ENCODE measurements at places on chromosomes 2 and 18.

- DNase-seq = no peak
Measured at GRCh38 chr18:24227977-24228666, 89.3 kb downstream of the CABYR start.

- no peak for DNase-seq
Measured at GRCh38 chr2:38106405-38107094, 30.6 kb upstream of the CYP1B1 start.

GRCh38 chr2:136909777-136910176 lies 144.4 kb downstream of the THSD7B start:
- DNase-seq = no peak

GRCh38 chr18:46314011-46314410 lies 209.8 kb downstream of the HAUS1 start:
- DNase-seq = no peak

DNA sequence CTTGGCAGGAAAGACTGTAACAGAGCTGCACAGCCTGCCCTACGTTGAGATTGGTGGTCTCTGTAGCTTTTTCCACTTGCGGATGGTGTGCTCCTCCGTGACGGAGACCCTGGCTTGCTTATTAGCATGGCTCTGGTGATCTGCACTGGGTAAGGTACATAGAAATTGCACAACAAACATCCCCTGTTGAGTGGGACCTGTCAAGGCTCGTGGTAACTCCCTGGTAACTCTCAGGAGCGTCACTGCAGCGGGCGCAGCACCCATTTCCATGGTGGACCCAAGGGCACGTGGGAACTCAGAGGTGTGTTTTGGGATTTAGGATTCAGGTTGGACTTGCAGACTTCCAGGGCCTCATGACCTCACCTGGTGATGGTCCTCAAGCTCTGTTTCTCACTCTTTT lies 1.1 kb downstream of the TRAF3IP1 start:
- no peak for DNase-seq

DNA sequence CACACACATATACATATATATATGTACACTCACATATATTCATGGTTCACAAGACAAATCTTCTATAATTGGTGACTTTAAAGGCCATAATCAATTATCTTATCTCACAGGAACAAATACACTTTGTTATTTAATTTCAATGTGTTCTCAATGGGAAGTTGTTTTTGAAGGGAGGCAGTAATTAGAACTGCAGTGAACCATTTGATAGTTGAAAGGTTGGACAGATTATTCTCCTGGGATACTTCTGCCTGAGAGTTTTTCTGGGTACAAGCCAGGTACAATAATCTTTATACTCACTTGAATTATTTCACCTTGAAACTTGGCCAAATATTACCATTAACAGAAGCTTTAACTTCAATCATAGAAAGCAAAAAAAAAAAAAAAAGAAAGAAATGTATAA lies 546.6 kb upstream of the LRRTM4 start:
- DNase-seq = no peak

DNA sequence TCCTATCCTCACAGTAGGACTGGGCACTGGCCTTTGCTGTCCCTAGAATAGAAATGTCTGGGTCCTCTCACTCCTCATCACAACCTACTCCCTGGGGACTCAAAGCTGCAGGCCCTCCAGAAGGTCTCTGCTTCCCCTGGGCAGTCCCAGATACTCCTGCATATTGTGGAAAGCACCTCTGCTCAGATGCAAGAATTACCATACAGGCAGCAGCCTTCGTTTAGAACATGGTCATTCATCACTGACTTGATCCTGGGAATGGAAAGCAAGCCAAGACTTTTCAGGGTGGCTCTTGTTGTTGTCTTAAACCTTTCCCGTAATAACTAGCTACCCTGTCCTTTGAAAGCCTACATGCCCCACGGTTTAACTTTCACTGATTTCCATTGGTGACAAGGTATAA lies 53.1 kb upstream of the NPAS2 start:
- DNase-seq = no peak

- no peak for DNase-seq
Measured at GRCh38 chr2:130370490-130370889, 14.6 kb downstream of the PTPN18 start.

DNA sequence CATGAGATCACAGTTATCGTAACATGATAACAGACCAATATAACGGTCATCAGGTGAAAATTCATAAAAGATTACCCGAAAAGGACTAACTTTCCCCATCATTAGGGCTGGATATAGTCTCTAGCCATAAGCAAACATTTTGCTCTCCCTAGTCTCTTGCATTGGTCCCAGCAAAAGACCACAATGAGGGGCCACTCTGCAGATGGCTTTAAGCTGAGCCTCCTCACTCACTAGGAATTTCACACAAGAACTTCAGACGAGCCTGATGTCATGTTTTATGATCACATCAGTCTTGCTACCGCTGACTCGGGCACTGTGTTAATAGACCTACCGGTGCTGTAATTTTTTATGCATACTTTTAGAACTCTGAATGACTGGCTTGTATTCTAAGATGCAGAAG lies 35.2 kb downstream of the STK17B start:
- no peak for DNase-seq

DNA sequence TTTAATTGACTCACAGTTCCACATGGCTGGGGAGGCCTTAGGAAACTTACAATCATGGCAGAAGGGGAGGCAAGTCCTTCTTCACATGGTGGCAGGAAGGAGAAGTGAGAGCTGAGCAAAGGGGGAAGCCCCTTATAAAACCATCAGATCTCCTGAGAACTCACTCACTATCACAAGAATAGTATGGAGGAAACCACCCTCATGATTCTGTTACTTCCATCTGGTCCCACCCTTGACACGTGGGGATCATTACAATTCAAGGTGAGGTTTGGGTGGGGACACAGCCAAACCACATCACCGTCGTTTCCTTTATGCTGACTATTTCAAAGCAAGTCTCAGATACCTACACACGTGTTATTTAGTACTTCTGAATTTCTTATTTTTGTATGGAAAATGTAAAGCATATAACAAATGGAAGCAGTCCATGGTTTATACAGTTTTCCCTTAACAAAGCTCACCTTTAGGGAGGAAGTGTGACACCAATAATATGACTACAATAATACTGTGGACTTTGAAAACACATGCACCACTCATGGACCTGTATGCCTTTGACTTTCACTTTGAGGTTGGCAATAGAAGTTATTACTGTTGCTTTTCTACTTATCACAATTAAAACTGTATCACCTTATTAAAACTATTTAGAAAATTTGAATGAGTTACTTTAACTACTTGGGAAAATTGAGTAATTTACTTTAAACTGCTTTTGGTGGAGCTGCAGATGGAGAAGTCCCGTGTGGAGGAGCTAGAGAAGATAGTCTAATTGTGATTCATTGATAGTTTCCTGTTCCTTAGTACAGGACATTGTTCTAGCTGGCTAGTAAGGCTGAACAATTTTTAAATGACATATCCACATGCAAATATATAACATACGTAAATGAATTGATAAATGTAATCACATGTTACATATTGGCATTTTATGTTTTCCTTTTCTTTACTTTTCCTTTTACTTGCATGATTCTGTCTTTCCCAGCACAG lies 37.3 kb downstream of the MTCL1 start:
- no peak for DNase-seq

All from stimulated activated CD4-positive, alpha-beta T cell treated with anti-CD3 and anti-CD28 coated beads, TNF-alpha, amount 100 ng/mL, for 1 hour (primary cell).